T-helper 9 cell (primary cell): ENCODE measurements at places on chromosomes 1 and 21.

- DNase-seq = no peak
These were observed 14.3 kb upstream of the GPR157 start for GRCh38 chr1:9143250-9143649.

- no peak for DNase-seq
These were observed 56.5 kb downstream of the CAMSAP2 start for GRCh38 chr1:200795156-200795555.

DNA sequence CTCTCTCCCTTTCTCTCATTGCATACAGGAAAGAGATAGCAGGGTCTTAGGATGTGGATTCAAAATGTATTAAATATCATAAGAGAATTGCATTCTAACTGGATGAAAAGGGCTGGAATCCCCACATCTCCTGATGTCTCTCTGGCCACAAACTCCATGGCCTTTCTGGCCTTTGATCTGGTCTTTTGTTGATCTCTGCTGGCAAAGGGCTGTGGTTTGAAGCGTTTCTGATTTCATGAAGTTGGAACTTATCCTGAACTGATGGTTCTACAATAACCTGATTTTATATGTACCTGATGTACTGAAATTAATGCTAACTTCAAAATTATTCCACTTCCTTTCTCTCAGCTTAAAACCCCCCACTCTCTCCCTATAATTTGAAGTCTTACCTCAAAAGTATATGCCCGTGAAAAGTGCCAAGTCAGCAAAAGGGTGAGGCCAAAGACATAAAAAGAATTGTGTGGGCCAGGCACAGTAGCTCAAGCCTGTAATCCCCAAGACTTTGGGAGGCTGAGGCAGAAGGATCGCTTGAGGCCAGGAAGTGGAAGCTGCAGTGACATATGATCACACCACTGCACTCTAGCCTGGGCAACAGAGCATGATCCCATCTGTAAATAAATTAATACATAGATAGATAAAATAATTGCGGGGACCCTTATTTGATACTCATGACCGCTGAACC is 6.4 kb upstream of the KIF14 start:
- no peak for DNase-seq

DNA sequence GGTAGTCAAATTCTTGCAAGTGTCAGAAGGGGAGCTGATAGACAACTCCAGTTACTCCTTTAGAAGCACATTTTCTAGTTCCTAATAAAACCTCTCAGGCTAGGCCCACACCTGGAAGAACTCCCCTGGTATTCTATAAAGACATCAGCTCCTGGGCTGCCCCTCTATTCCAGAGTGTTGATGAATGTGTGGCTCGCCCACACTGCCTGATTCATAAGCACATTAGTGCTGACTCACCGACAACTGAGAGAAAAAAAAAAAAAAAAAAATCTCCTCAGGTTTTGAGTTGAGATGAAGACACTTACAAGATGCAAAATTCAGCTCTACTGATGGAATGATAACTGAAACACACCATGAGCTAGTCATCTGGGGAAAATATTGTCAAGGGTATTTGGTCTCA is 188.1 kb downstream of the TNR start:
- no peak for DNase-seq

GRCh38 chr1:25568090-25568833 is 24.9 kb downstream of the LDLRAP1 start:
- DNase-seq = no peak

DNA sequence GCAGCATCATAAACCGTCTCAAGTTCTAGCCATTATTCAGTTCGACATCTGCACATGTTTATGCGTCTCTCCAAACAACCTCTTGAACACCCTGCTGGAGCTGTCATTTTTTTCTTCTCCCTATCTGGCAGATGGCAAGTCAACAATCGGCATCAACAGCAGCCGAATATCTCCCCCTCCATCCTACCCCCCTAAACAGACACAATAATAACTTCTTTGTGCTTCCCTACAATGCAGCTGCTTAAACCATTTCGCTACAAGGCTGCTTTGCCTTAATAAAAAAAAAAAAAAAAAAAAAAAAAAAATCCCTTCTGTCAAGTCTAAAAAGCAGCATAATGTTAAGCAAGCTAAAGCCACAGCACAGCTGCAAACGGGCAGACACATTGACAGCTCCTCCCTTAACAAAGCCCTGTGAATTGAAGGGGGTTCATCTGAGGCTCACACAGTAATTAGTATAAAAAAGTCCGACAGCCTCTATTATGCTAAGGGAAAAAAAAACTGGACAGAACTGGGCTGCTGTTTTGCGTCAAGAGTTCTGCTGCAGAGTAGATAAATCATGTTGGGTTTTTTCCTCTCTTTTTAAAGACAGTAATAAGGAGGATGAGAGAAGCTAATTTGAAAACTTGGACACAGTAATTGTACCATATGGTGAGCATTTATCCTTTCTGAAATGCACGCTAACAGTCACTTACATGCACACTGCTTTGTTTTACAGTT is 136.4 kb downstream of the AKT3 start:
- DNase-seq = no peak

DNA sequence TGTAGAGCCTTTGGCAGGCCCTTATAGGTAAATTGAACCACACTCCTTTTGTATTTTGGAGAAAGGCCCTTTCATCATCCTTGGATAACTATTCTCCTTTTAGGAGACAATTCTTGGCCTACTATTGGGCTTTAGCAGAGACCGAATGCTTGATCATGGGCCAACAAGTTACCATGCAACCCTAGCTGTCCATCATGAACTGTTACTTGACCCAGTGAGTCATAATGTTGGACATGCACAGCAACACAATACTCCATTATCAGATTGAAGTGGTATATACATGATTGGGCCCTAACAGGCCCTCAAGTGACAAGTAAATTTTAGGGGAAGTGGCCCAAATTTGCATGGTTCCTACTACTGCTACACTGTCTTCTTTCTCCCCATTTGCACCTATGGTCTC is 84.4 kb downstream of the CATSPERE start:
- no peak for DNase-seq

- no peak for DNase-seq
These were observed 518.5 kb downstream of the PTPRU start for GRCh38 chr1:29754573-29755375.

DNA sequence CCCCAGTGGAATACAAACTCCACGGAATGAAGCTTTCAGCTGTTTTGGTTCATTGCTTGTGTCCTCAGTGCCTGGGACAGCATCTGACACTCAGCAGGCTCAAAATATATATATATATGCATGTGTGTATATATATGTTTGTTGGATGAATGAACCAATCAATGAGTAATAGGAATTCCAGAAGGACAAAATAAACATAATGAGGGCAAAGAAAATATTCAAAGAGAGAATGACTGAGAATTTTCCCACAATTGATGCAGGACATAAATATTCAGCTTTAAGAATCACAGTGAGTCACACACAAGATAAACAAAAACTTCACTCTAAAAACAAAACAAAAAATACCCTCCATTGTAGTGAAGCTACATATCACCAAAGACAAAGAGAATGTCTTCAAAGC is 64.0 kb downstream of the CHD5 start:
- no peak for DNase-seq
